RWPE2 (cell line): ENCODE measurements at places on chromosomes 7 and 10.

DNA sequence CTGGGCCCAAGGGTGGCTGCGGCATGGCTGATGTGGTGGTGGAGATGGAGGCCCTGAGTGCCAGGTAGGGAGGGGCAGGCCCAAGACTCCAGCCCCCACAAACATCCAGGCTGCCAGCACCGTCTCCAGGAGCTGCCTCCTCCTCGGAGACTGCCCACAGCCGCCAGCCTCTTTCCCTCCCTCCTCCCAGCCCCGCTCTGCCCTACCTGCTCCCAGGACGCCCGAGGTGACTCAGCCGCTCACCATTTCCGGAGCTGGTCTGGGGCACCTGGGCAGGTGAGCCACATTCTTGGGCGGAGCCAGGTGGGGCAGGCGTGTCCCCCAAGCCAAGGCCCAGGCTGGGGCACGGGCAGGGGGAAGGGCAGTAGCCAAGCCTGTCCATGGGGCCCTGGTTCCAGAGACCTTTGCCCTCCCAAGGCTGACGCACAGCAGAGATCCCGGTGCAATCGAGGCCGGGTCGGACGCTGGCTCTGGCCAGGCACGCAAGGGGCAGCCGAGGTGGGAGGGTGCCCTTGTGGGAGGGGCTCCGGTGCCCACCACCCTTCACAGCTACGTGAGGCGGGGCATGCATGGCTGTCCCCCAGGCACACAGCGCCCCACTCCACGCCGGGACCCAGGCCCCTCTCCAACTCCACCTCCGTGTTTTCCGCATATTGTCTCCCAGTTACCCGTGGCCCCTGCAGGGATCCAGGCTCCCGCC is 8.8 kb downstream of the ADAP1 start:
- H3K27ac ChIP-seq, result peak overlapping the region; percentile 94
- peaks cover 5% of the 10 kb centered on the region; the same call in 1 of the 2 replicates for H3K36me3 ChIP-seq
- peak overlapping the region; percentile 9 for H3K4me3 ChIP-seq
- peak; percentile 100 for DNase-seq
- peaks cover 35% of the 10 kb centered on the region for H3K4me1 ChIP-seq

DNA sequence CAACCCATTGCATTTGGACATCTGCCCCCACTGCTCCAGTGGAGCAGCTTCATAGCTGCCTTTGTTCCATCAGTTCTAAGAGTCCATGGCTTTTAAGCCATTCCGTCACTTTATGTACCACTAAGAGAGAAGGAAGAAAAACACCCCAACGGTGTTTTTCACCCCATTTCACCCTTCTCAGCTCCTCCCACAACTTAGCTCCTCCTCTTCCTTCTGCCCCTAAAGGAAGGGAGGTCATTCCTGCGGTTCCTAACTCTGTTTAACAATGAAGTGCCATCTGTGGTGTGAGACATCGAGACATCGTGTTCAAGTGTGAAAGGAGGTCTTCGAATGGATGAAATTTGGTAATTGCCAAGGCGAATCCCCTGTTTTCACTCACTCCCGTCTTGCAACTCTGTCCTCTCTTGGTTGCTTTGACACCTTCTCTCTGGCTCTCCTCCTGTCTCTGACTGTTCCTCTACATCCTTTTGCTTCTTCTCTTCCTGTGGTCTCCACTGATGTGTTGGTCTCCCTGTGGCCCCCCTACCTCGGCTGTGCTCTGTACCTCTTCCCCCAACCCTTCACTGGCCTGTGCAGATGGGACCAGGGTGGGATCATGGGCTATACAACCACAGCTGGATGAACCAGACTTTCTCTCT is 23.0 kb downstream of the SMKR1 start:
- no peak for DNase-seq
- H3K27ac ChIP-seq, result no peak overlapping the region
- no peaks in the 10 kb centered on the region for H3K36me3 ChIP-seq
- no peak overlapping the region for H3K4me3 ChIP-seq
- H3K4me1 ChIP-seq, result no peaks in the 10 kb centered on the region
- no peaks in the 10 kb centered on the region for H3K27me3 ChIP-seq

- no peaks in the 10 kb centered on the region for H3K27me3 ChIP-seq
- H3K4me1 ChIP-seq, result no peaks in the 10 kb centered on the region
- no peak overlapping the region for H3K4me3 ChIP-seq
- no peak for DNase-seq
- no peak overlapping the region for H3K27ac ChIP-seq
These were observed 266.1 kb downstream of the TCF7L2 start for GRCh38 chr10:113216102-113216501.

DNA sequence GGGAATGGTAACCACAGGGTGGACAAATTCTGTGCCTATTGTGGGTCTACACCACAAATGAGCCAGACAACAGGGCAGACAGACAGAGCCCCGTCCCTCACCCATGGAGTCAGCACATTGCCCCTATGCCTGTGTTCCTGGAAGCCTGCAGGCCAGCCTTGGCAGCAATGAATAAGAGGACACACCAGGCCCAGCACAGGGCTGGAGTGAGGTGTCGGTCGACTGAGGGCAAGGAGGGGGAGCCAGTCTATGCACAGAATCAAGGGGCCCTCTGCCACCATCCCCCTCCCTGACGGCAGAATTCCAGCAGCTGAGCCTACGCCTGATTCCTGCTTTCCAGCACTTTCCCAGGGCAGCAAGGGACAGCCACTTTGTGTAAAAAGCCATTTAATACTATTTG is 98.2 kb downstream of the CALN1 start:
- H3K36me3 ChIP-seq, result no peaks in the 10 kb centered on the region
- no peaks in the 10 kb centered on the region for H3K4me1 ChIP-seq
- no peak for DNase-seq
- H3K27ac ChIP-seq, result no peak overlapping the region

- no peaks in the 10 kb centered on the region for H3K27me3 ChIP-seq
- no peak overlapping the region for H3K4me3 ChIP-seq
- H3K36me3 ChIP-seq, result peaks cover 98% of the 10 kb centered on the region
- no peak overlapping the region for H3K27ac ChIP-seq
These were observed 25.5 kb downstream of the ANLN start for GRCh38 chr7:36415144-36415543.
